Activated CD4-positive, alpha-beta T cell treated with anti-CD3 and anti-CD28 coated beads, Interleukin-2, amount 50 U/mL, for 1 hour (primary cell): ENCODE measurements at places on chromosomes 5 and 9.

DNA sequence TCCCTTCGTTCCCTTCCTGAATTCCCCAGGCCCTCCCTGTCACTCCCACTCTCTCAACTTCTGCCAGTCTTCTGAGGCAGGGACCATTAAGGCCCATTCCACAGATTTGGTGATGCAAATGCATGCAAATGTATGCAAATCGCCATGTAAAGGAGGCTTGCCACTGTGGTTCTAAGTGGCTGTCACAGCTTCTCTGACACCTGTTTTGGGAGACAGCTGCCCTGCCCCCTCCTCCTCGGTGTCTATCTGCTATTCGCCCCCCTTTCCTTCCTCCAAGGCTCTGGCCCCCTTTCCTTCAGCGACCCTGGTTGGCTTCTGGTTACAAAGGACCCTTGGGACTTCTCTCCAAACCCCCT, 10.5 kb upstream of the ARAP3 start:
- no peak for DNase-seq

DNA sequence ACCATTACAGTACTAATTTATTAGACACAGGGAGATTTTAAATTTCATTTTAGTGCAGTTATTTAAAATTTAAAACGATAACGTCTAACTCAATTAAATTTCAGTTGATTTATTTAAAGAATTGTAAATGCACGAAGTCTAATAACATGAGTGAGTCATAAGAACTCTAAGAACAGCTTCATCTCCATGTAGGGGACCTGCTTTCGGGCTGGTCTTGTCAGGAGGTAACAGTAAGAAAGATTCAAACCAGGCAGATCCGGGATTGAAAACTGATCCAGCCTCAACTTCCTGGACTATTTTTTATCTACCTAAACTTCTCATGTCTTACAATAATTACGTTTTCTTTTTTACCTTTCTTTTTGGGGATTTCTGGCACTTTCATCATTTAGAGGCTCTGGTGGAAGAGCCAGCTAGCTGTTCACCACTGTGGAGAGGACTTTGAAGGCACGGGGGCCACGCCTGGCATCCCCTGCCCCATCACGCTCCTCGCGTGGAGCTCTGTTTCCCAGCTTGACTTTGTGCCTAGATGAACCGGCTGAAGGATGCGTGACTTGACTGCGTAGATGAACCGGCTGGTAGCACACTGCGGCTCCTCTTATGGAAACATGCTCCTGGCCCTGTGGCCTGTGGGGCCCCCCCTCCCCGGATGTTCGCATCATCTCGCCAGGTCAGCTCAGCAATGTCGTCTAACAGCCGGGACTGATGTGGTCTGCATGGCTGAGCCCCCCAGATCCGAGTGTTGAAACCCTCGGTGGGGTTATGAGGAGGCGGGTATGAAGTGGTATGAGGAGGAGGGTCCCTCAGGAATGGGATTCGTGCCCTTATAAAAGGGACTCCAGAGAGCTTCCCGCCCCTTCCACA, 26.0 kb downstream of the NDUFS6 start:
- no peak for DNase-seq

DNA sequence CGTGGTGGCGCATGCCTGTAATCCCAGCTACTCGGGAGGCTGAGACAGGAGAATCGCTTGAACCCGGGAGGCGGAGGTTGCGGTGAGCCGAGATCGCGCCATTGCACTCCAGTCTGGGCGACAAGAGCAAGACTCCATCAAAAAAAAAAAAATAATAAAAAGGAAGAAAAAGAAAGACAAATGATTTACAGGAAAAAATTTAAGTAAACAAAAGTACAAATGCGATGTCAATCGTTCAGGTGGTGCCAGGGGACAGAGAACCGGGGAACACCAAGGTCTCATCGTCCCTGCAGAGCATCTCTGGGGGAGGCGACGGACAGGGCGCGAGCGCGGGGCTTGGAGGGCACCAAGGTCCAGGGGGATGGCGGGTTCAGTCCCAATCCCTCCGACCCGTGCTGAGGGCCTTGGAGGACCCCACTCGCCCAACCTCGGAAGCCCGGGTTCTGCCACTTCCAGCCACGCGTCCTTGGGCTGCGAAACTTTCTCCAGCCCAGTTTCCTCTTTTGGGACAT, 607 bp upstream of the HNRNPAB start:
- DNase-seq, result no peak

DNA sequence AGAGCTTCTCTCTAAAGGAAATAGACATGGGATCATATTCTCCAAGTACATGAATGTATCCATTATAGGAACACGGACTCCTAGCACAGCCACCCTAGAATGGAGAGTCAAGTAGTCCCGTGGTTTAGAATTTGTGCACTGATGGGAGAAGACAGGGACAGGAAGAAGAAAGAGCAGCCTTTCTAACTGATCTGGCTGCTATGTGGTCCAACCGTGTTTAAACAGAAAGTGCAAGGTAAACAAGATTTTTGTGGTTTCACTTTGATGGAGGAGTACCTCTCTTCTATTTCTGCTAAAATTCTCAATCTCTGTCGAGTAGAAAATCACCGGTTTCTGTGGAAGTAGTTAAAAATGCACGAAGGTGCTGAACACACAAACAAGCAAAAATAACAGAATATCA, 171.3 kb downstream of the ST8SIA4 start:
- no peak for DNase-seq

DNA sequence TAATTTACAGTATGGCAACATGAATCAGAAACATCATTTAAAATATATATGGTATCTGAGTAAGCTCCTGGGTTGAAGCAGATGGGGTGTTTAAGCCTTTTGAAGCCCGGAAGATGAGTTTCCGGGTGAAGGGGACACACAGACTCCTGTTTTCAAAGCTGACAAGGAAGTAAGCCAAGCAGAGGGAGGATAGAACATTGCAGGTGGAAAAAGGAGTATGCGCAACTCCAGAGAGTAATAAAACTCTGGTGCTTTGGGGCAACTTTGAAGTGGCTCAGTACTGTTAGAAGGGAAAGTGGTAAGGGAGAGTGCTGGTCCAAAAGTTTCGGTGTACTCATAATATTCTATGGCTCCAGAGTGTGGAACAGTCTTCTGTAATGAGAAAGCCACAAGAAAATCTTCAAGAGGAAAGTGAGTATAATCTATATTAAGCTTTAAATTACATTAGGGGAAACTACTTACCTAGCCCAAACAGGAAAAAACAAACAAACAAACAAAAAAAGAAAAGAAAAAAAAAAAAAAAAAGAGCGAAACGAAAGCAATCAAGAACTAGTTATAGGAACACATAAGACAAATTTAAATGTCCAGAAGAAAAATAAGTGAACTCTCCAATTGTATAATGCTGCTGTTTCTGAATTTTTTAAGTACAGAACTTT, 2.3 kb upstream of the ST8SIA4 start:
- no peak for DNase-seq

- no peak for DNase-seq
Measured at GRCh38 chr5:179164331-179165311, 104.4 kb downstream of the ZNF354C start.

DNA sequence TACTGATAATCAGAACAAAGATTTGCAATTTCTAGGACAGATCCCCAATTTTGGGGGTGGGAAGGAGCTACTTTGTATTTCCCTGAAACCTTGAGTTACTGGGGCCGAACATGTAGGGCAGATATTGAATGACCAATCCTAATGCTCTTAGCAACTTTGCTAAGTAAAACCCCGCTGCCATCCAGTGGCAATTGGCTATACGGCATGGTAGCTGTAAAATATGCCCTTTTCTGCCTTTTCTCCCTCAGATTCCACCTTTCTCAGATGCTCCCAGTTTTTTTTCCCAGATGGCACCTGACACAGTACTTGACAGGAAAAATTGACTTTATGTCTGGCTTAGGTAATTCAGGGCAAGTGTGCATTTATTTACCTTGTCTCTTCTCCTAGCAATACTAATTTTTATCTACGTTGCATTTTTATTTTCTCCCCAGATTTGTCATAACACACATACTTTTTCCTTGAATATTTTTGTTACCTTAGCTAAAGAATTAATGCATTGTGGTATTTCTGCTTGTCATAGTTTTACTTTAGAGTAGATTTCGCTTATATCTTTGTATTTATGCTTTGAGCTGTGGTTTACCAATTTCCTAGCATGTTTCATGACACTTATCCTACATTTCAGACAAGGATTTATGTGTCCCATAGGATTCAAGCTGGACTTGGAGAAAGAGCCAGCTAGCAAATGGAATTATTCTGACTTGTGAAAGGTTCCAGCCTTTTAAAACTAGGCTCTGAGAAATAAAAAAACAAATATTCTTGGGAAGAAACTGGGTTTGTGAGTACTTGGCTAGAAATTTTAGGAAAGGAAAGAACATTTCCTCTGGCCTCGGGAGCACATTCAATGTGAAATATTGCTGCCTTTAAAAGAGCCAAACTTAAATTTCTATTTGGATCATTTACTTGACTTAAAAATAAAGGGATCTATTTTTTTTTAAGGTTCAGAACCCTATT, 37.4 kb downstream of the PIK3R1 start:
- peak; percentile 58 for DNase-seq

- no peak for DNase-seq
Measured at GRCh38 chr5:122202952-122203351, 73.6 kb downstream of the ZNF474 start.

- no peak for DNase-seq
Measured at GRCh38 chr9:83472221-83472665, 66.0 kb downstream of the FRMD3 start.

DNA sequence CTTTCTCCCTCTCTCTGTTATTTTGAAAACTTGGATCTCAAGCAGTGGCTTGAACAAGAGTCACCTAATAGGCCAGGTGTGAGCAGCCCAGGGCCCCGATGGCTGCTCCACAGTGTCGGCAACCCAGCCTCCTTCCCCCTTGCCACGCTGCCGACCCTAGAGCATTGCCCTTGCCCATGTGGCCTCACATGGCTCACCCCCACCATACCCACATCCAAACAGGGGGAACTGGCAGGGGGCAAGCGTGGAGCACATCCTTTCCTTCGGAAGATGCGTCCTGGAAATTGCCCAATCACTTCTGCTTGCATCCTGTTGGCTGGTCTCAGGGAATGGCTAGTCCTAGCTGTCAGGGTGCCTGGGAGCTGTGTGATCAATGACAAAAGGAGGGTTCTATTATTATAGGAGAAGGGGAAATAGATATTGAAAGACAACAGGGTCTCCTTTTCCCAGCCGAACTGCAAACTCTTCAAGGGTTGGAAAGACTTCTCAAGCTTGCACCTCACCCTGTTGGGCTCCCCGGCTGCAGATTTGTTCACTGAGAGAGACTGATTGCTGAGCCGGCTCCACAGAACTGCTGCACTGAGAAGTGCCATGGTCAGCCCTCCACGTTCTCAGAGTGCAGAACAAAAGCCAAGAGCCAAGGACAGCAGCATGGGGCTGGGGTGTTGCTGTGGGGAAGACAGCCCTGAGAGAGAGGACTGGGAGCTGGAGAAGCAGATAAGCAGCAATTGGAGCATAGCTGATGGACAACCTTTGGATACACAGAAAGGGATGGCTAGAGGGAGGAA, 8.3 kb upstream of the TIFAB start:
- no peak for DNase-seq

DNA sequence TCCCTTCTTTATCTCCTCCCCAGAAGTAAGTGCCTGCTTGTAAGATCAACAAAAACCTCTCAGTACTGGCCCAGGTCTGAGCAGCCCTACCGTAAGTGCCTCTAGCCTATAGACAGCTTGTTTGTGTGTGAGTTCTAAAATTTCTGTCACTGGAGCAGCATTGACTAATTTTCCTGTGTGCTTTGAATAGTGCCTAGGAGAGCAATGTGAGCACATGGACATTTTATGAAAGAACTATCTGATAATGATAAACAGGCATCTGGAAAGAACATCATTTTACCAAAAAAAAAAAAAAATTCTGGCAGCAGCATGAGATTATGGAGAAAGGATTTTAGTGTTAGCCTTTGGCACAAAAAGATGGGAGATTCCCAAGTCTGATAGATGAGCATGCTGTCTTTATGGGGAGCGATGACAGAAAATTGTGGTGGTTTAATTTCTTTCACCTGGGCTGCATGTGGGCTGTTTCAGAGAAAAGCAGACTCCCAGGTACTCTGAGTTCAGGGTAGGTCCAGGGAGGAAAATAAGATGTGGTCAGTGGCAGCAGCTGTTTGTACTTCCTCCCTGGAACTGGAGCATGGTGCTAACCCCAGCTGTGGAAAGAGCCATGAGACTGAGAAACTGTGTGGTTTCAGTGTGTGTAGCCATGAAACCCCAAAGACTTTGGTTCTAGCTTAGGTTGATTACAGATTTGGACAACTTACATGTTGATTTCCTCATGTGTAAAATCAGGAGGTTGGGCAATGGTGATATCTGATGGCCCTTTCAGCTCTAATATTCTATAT, 419.9 kb downstream of the NTRK2 start:
- DNase-seq, result no peak

DNA sequence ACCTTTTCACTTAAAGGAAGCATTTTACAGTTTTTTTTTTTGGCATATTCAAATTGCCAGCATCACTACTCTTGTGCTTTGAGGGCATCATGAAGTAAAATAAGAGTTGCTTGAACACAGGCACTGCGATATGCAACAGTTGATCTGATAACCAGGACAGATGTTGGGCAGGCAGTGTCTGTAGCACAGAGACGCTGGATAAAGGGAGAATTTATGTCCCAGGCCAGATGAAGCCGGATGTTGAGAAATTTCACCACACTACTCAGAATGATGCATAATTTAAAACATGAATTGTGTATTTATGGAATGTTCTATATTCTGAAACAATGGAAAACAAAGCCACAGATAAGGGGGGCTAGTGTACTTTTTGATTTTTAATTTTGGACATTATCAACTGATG, 71.4 kb downstream of the SLC12A2 start:
- DNase-seq, result no peak

- DNase-seq, result no peak
Measured at GRCh38 chr5:159456722-159457465, 126.6 kb upstream of the IL12B start.

GRCh38 chr5:172223901-172224873, 30.2 kb downstream of the EFCAB9 start:
- DNase-seq, result no peak

GRCh38 chr9:23741351-23741750, 84.7 kb downstream of the ELAVL2 start:
- DNase-seq, result no peak

DNA sequence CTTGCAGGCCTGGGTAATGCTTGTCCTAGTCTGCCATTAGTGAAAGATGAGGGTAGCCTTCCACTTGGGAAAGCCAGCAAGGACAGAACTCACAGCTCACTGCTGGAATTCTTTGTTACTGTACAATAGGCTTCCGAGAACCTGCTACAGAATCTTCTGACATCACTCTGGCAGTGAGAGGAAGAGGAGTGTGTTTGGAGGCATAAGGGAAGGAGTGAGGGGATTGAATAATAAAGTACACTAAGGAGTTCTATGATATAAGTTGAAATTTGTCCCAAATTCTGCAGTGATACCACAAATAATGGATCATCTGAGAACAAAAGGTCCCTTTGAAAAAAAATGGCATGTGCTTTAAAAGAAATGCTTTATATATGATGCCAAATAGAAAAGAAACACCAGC, at the start of gene SPATA9:
SPATA9 (minus strand) TSS at position 101 of the 400 bp plus-strand sequence. CDS start 137 bp downstream, outside the sequence.
- no peak for DNase-seq

GRCh38 chr5:176391479-176391878, 2.9 kb downstream of the HIGD2A start:
- no peak for DNase-seq

- no peak for DNase-seq
Measured at GRCh38 chr9:113711251-113711650, 164.9 kb upstream of the ZNF618 start.

- no peak for DNase-seq
Measured at GRCh38 chr5:64507264-64507605, 1.4 kb downstream of the RGS7BP start.

GRCh38 chr5:55997742-55998351, 3.1 kb upstream of the IL6ST start:
- DNase-seq, result no peak
